ENCODE measurements at places on chromosomes 7 and 10. TPM values are rescaled to one million over a fixed set of nuclear protein-coding genes. Genes with fewer than 3 reads are reported as not detected.

DNA sequence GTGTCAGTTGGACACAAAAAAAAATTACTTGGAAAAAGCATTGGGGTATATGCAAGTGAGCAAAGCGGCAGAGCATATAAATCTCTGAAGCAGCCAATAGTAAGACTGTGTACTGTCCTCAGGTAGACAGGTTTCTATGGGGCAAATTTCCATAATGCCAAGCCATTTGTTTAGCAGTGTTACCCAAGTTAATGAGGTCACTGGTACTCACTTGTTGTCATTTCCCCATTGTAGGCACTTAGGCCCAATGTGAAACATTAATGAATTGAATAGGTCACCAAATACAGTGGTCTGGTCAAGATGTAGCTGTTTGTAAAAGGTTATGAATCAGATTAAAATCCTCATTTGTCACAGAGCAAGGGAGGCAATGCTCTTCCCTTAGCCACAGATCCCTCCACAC, 27.5 kb downstream of the HOXA1 start:
- no peak for DNase-seq

DNA sequence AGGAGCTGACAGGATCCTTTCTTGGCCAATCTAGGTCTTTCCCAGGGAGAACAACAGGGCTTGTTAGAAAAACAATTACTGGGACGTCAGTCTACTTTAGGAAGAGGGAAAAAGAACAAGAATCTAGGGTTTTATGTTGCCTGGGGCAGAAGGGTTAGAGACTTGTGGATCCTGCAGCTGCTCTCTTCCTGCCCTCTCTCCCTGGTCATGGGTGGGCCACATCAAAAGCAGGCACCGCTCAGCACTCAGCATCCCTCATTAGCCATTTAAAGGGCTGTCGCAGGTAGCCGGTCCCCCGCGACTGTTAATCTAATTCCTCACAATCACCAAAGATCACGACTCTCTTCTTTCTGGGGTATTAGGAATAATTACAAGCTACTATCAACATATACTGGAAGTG, 631.9 kb downstream of the CALN1 start:
- no peak for DNase-seq

DNA sequence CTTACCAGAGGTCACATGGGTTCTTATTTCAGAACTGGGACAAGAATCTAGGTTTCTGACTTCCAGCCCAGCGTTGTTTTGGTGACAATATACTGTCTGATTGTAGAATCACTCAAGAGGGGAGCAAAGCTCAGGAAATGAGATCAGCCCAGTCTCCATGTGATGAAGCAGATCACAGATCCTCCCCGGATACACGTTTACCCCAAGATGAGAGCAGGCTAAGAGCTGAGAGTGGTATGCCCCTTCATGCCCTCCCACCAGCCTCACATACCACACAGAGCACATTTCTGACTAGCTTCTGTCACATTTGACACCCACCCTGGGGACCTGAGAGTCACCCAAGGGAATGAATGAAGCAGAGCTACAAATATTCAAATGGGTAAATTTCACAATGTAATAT, 27.1 kb upstream of the PRKCQ start:
- no peak for DNase-seq

FFAR4 gene
- 0.49 TPM for total RNA-seq

GRCh38 chr10:124725171-124725631, 19.0 kb downstream of the FAM53B start:
- DNase-seq, result no peak

DNA sequence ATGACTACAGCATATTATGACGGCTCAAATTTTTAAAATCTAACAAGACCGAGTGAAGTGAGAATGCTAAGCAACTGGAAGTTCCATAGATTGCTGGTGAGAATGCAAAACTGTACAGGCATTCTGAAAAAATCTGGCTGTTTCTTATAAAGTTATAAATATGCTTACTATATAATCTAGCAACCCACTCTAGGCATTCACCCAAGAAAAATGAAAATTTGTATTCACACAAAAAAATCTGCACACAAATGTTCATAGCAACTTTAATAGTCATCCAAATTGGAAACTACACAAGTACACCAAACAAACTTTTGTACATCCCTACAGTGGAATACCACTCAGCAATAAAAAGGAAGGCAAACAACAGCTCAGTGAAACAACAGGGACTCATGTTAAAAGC, 39.9 kb upstream of the STARD3NL start:
- DNase-seq, result no peak

DNA sequence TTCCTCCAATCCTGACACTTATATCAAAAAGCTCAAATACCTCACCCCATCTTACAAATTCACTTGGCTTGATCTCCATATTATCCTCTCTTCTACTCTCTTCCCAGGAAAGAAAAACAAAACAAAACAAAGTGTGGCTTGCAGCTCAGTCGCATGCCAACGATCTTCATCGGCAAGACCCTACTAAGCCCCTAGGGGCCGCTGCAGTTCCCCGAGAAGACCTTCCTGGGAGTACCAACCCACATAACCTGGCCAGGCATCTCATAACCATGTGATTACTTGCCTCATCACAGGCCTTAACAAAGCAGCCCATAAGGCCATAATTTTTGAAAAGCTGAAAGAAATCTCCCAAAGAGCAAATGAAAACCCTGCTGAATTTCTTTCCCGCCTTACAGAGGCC, 103.7 kb downstream of the ZNF92 start:
- DNase-seq, result no peak

CCDC3 gene
- 9.3 TPM for total RNA-seq

AKR1C8 gene
- total RNA-seq, result 0.31 TPM

DNA sequence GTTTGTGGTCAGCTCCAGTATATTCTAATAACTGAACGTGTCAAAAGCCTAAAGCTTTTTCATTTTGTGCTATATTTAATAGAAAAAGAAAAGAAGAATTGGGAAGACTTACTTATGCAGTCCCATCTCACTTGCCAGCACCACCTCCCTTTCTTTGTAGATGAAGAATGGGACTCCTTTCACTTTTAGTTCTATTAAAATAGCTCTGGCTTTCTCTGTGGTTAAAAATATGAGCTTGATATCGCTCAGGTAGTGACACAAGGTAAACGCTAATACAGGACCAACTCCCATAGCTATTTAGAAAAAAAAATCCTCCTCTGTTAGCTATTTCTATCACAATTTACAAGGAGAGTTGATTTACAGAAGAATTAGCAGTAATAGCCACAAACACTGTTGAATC, 176.8 kb downstream of the PDE1C start:
- no peak for DNase-seq

ARHGEF5 gene
- 4.2 TPM for total RNA-seq

- no peak for DNase-seq
Observed at GRCh38 chr7:42414028-42414427, 177.0 kb upstream of the GLI3 start.

Measured in right cardiac atrium (tissue), 5 donors.